ENCODE measurements at places on chromosomes 1 and 21.

- DNase-seq = no peak
Observed at GRCh38 chr1:12677565-12677964, 33.7 kb downstream of the AADACL4 start.

GRCh38 chr1:154851392-154852177 lies 18.5 kb downstream of the KCNN3 start:
- DNase-seq = no peak

DNA sequence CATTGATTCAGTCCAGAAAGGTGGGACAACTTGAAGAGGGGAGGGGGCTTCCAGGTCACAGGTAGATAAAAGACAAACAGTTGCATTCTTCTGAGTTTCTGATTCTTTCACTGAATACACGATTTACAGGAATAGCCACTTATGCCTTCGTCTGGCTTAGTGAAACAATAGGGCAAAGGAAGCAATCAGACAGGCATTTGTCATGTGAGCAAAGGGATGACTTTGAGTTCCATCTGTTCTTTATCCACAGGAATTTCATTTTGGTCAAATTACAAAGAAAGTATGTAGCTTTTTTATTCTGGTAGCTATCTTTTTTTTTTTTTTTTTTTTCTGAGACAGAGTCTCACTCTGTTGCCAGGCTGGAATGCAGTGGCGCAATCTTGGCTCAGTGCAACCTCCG lies 202.5 kb downstream of the TTLL7 start:
- no peak for DNase-seq

GRCh38 chr21:36491209-36491910 lies 11.4 kb upstream of the CLDN14 start:
- DNase-seq = no peak

DNA sequence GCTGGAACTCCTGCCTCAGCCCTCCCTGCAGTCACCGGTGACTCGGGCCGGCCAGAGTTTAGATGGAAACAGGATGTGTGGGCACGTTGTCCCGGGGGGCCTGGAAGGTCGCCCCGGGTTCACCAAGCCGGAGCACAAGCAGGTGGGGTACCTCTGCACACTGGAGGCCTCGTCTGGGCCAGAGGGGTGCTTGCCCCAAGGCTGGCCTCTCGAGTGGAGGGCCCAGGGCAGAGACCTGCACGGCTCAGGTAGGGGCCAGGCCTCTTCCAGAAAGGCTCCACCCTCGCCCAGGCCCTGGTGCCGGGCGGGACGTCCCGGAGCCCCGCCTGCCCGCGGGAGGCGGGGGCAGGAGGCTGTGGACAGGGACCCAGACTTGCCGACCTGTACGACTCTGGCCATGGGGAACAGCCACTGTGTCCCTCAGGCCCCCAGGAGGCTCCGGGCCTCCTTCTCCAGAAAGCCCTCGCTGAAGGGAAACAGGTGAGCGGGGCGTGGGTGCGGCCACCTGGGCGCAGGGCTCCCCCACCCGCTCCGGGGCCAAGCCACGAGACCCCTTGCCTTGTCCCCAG lies at the start of gene PLEKHN1:
PLEKHN1 (plus strand) TSS at position 348 of the 569 bp plus-strand sequence; CDS start at position 398, 50 bp downstream.
- no peak for DNase-seq

GRCh38 chr1:89780721-89781120 lies 40.1 kb upstream of the LRRC8D start:
- no peak for DNase-seq

DNA sequence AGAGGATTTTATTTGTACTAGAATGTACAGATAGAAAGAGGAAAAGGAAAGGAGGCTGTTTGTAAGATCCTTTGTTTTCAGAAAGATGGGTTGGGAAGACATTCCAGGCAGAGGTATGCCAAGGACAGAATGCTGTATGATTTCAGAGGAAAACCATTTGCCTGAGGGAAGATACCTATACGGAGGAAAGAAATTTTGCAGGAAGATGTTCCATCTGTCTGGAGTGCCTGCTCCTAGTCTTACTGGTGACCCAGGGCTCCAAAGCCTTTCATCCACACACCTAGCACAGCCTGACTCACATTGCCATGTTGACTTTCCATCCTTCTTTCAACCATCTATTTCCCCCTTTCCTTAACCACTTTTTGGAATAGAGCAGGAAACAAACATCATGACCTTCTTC lies 18.2 kb downstream of the SAMD13 start:
- DNase-seq = no peak

GRCh38 chr1:30575066-30575465 lies 148.3 kb downstream of the MATN1 start:
- DNase-seq = no peak

GRCh38 chr1:13951793-13952751 lies 252.1 kb downstream of the PRDM2 start:
- no peak for DNase-seq

DNA sequence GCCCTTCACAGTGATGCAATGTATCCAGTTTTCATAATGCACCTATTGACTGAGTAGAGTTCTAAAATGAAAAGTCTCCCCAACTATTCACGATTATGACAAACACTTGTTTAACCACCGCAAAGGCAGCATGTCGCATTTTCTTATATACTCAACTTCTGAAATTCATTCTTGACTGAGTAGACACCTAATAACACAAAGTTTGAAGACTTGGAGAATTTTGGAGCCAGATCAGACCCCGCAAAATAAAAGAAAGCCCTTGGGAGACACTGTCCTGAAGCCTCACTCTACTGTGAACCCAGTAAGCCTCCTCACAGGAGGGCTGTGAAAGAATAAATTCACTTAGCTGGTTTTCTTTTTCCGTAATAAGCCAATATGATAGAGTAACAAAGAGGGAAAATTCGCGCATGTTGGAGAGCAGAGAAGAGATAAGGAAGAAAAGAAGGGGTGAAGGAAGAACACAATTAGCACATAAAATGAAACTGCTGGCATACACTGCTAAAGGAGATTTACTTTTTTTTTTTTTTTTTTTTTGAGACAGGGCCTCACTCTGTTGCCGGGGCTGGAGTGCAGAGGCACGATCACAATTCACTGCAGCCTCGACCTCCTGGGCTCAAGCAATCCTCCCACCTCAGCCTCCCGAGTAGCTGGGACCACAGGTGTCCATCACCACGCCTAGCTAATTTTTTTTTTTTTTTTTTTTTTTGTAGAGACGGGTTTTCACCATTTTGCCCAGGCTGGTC lies 492 bp upstream of the COLGALT2 start:
- no peak for DNase-seq

GRCh38 chr1:164589408-164589807 lies 30.4 kb downstream of the PBX1 start:
- no peak for DNase-seq

- DNase-seq = no peak
Observed at GRCh38 chr1:193260056-193260745, 73.8 kb upstream of the B3GALT2 start.

DNA sequence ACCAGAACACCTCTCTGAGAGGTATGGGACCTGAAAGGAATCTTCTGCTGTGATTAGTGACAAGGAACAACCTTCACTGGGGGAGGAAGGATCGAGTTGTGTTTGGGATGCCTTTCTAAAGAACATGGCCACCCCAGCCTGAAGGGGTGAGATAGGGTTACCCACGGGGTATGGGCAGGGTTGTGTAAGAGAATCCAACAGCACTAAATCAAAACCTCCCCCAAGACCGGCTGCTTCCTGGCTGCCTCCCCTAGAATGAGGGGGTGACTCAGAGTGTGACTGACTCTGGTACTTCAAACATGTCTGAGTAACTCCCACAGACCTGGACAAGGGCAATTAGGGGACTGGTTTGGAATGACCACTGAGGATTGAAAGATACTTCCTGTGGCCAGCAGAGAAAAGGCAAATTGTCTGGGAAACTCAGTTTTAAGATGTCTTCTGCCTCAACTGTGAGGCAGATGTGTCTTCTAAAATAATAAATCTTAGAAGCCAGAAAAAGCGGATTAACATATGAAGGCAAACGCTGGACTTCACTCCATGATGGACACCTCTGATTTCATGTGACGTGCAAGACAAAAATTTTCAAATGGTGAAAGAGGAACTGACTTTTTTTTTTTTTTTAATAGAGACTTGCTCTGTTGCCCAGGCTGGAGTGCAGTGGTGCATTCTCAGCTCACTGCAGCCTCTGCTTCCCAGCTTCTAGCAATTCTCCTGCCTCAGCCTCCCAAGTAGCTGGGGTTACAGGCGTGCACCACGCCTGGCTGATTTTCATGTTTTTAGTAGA lies 6.7 kb upstream of the PTPN14 start:
- DNase-seq = no peak

DNA sequence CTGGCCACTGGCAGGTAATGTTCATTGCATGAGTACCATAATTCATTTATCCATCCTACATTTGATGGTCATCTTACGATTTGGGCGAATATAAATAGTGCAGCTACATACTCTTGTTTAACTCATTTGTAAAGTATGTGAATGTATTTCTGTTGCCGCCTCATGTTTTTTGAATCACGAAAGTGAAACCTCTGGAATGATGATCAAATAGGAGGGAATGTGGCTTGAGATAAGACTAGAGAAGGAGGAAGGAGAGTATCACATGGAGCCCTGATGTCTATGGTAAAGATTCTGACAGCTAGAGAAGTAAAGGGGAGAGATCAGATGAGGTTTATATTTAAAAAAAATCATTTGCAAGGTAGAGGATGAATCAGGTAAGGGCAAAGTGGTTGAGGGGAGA lies 8.0 kb downstream of the MRPS14 start:
- DNase-seq = no peak

GRCh38 chr1:24186031-24186710 lies 918 bp downstream of the IFNLR1 start:
- DNase-seq = no peak

DNA sequence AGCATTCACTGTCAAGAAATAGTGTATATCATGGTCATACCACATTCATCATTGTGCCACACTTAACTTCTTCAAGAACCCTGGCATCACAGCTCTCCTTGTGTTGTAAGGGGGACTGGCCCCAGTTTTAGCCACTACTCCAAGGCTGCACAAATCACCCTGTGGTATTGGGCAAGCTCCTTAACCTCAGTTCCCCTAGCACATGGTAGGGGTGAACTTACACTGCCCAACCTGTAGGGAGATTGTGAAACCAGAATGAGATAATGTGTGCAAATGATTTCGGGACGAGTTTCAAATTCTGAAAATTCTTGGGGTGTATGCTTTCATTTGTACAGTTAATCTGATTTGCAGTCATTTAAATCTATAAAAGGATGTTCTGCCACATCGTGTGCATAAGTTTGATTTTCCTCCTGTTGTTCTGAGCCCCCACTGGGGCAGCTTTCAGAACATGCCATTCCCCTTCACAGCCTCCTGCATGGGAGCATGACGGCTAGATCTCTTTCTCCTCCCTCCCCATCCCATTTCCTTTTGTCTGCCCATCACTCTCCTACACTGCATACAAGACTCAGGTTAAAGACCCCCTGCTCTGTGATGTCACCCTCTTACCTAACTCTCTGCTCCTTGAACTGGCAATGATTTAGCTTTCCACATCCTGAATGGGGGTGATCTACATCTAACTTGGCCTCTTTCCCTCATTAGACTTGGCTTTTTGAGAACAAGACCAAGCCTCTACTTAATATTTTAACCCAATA lies 290.3 kb downstream of the CHRM3 start:
- DNase-seq = no peak

DNA sequence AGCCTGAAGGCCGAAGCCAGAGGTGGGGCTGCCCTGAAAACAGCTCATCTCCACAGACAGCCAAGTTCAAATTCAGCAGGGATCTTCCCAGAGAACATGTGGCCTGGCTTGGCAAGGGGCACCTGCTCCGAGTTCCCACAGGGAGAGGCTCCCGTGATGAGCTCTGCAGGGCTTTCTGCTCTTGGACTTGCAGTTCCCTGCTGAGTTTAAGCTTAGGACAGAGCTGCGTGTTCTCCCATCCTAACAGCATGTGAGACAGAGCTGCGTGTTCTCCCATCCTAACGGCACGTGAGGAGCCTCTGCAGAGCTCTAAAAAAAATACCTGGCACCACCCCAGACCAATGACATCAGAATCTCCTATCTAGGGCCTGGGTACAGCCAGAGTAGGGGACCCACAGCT lies 113.0 kb upstream of the VAMP3 start:
- no peak for DNase-seq

DNA sequence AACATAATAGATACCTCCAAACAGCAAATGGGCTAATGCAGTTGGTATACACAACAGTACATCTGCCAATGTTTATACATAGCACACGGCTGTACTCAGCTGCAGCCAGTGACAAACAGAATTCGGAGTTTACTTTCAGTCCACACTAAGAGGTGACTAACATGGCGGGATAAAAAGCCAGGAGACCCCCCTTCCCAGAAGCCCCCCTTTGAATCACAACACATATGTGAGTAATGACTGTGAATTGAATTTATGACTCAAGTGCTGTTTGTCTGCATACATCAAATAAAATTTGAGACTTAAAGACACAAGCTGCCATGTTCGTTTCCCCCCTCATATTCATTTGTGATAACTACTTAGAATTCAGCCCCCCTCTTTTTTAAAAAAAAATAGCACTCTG lies 113.2 kb downstream of the RUNX1 start:
- no peak for DNase-seq

- DNase-seq = no peak
Observed at GRCh38 chr1:11935057-11935412, 518 bp downstream of the PLOD1 start.

DNA sequence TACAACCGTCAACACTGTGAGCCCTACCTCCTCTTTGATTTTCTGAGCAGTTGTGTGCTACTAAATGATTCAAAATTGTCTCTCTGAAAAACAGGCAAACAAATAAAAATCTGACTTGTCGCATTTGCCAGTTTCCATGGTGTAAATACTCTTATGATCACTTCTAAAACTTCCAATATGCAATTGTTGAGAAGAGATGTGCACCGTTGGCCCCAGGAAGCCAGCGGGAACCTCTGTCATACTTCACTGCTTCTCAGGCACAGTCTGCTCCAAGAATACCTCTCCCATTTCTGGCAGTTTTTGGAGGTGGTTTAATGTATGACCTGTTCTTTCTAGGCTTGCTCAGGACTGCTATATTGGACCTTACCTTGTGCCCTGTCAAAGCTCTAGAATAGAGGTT lies 196.0 kb upstream of the NCAM2 start:
- DNase-seq = no peak

GRCh38 chr1:232184561-232185530 lies 445.1 kb downstream of the SIPA1L2 start:
- DNase-seq = no peak

- no peak for DNase-seq
Observed at GRCh38 chr21:41610042-41610839, 102.3 kb upstream of the TMPRSS2 start.

DNA sequence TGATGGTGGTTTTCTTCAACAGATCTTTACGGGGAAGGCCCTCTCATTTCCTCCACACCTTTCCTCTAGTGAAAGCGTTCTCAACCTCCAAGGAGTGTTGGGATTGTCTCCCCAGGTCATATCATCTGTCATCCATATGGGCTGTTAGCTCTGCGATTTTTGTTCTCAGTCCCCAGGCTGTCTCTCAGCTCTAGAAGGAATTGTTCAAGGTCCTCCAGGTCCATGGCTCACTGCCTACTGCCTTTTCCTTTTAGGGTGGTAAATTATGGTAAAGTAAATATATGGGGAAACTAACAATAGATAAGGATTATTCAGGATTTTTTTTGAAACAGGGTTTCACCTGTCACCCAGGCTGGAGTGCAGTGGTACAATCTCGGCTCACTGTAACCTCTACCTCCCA lies 37.6 kb downstream of the ELF3 start:
- no peak for DNase-seq
